ENCODE measurements at places on chromosomes 7 and 10.

- DNase-seq = no peak
Measured at GRCh38 chr10:93065675-93066543, 5.3 kb downstream of the CYP26C1 start.

- no peak for DNase-seq
Measured at GRCh38 chr10:117360994-117361667, 14.1 kb downstream of the PDZD8 start.

DNA sequence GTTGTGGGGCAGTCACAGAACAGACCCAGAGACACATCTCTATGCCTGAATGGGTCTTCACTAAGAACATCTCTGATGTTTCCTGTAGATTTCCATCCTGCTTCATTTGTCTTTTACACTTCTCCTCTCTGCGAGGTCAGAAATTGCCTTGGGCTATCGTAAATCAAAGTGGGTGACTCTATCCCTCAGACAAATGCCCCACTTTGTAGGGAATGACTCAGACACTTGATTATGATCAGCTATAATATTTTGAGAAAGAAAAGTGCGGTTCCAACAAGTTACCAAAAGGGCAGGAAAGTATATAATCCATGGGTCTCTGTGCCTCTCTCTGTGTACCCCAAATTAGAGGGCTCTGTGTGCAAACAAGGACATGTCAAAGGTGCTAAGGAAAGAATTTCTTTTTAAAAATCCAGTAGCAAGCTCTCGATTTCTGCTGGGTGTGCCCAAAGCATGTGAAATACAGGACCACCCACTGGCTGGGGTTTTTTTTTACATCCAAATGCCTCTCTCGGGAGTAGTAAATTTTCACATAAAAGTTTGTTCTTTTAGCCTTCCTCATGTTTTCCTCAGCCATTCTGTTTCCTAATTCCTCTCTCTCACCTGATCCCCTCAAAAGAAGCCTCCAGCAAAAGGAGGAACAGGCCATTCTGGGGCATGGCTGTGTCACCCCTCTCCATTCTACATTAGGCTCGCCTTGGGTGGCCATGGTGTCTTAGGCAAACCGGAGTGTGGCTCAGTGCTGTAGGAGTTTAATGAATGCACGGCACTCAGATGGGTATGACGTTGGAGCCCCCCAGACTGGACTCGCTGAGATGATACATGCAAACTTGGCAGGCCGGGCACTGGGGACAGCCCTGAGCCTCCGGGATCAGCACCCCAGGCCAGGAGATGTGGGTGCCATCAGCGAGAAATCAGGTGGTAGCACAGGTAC lies 6.3 kb upstream of the OPN4 start:
- DNase-seq = no peak

GRCh38 chr10:132294561-132295318 lies 13.0 kb downstream of the STK32C start:
- DNase-seq = no peak

- DNase-seq = no peak
Measured at GRCh38 chr10:14063531-14064285, 267.0 kb downstream of the FRMD4A start.

DNA sequence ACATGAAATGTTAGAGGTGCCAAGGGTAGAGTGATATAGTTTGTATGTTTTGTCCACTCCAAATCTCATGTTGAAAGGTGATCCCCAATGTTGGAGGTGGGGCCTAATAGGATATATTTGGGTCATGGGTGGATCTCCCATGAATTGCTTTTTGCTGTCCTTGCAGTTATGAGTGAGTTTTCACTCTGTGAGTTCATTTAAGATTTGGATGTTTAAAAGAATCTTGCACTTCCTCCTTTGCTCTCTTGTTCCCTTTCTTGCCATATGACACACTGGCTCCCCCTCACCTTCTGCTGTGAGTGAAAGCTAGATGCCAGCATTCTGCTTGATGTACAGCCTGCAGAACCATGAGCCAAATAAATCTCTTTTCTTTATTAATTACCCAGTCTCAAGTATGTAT lies 269.2 kb downstream of the ZWINT start:
- no peak for DNase-seq

GRCh38 chr10:74544106-74544505 lies 282.3 kb upstream of the KAT6B start:
- DNase-seq = no peak

GRCh38 chr7:151449990-151450389 lies 10.0 kb upstream of the CRYGN start:
- no peak for DNase-seq

GRCh38 chr7:16365952-16366351 lies 55.4 kb downstream of the CRPPA start:
- no peak for DNase-seq

- DNase-seq = no peak
Measured at GRCh38 chr10:51308116-51308515, 233.8 kb downstream of the PRKG1 start.

DNA sequence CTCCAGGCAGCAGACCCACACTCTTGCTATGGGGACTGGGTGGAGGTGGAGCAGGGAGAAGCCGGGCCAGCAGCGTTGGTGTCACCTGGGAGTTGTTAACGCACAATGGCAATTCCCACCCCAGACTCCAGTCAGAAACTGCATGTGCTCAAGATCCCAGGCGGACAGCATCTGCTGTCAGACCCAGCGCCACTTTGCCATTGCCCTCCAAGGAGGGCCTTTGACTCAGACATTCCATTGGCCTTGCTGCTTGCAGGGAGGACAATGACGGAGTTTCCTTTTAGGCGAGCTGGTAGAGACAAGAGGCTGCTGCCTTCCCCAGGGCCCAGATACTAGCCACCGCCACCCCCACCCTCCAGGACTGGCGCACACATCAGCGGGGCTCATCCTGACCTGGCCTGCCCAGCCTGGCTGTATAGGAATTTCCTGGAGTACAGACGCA lies 34.5 kb downstream of the ZNF775 start:
- DNase-seq = no peak
